ENCODE measurements at places on chromosomes 2 and 18.
A peak's percentile ranks its signal among the peaks of the same experiment; 100 is the strongest.

- DNase-seq: no peak
These were observed 10.7 kb upstream of the GBX2 start for GRCh38 chr2:236178890-236179235.

- no peak for DNase-seq
These were observed 178.2 kb downstream of the ANAPC1 start for GRCh38 chr2:111705711-111706336.

- no peak for DNase-seq
These were observed 8.6 kb downstream of the RASGRP3 start for GRCh38 chr2:33485051-33485450.

DNA sequence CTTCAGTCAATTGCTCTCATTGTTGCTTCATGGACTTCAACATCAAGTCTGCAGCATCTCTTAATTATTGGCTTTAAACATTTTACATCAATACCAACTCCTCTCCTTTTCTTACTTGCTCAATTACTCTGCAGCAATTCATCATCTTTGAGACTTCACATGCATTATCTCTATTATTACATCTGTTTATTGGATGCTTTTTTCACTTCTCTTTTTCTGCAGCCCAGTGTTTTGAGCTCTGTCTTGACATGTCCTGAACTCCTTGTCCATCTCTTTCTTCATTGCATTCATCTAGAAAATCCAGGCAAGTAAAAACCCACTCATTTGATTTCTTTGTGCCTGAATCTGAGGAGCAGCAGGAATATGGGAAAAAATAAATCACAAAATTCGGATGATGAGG, 647.9 kb downstream of the PLCL1 start:
- DNase-seq: no peak

DNA sequence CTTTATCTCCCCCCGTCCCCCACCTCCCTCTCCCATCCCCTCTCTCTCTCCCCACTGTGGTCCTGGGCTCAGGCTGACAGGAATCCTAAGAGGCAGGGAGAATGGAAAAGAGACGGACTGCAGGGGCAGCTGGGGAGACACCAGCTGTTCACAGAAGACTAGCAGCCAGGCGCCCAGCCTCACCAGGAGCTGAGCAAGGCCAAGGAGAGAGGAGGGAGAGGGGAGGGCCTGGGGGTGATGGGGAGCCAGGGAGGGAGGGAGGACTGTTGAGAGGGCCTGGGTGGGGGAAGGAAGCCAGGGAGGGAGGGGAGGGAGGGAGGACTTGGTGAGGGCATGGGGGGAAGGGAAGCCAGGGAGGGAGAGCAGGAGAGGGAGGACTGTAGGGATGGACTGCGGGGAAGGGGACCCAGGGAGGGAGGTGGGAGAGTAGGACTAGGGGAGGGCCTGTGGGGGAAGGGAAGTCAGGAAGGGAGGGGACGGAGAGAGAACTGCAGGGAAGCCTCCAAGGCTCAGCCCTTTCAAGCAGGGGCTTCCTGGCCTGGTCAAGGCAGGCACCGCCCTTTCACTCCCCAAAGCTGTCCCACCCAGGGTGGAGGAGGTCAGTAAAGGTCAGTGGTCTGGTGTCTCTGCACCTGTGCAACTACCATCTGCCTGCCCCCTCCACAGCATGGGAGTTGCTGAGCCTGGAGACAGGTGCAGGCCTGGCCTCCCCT, 517.7 kb upstream of the MYT1L start:
- no peak for DNase-seq

DNA sequence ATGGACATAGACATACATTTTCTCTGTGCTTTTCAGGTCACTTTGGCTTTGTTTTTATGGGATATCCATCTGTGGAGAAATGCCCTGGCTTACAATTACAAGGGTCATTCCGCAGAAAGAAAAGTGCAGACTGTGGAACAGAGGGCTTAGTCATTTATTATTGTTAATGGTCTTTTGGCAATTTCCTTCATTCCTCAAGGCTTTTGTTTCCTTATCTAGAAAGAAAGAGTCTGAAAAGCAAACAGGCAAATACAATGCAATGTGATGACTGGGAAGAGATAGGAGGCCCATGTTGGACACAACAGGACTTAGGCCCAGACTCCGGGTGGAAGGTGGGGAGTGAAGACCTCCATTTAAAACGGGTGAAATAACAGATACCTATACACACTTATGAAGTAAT, 129.5 kb upstream of the CAVIN2 start:
- no peak for DNase-seq

DNA sequence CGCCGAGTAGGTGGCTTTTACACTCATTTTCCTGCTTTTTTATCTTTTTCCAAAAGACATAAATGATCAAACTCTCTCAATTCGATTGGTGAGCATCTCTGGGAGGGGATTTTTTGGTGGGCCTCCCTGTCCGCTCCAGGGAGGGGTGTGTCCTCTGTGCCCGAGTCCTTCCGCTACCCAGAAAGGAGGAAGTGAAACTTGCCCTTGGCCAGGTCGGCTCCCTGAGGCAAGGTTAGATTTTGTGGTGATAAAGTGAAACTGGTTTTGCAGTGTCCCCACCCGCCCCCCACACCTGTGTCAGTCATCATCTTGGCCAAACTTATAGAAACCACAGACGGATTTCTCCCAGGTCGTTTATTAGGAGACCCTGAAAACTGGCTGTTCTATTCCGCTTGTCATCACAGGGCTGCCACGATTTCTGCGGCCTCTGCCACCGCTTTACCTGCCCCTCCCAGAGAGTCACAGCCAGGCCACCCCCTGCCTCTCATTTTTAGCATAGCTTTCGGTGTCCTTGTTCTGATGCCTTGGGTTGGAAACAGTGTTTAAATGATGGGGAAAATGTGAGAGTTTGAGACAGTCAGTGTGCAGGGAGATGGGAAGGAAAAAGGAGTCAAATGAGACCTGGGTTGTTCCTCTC, 93.6 kb downstream of the SH3BP4 start:
- DNase-seq: no peak

DNA sequence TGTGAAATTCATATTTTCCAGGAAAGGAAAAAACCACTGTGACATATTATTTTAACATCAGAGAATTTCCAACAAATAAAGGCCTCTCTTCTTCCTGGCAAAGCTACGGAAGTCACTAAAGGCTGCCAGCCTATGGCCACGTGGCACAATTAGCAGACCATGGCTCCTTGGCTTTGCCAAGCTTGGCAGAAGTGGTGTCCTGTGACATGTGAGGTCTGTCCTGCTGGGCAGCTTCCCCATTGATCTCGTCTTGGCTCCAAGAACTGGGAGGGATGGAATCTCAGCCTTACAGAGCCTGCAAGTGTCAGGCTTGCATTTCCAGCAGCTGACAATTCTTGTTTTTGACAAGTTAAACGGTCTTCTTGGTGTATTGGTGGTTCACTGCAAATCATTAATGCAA, 226.9 kb upstream of the THSD7B start:
- DNase-seq: no peak

DNA sequence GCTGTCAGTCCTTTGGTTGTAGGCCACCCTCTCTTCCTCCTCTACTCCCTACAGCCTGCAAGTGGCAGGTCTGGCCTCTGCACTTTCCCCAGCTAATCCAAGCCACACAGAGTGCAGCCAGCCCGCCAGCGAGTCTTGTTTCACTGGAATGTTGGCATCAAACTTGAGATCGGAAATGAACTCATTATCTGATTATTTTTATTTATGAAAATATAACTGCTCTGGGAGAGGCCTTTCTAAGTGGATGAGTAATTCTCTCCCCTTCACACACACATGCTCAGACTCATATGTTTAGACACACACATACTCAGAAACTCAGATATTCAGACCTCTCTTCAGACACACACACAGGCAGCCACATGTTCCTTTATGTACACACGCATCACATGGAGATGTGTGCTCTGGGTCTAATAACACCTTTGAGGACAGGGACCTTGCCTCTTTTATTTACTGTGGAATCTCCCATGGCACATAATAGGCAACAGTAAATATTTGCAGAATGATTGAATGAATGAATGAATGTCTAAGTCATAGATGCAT, 151.3 kb downstream of the ZFP36L2 start:
- peak; percentile 90 for DNase-seq

- DNase-seq: no peak
These were observed 151.8 kb upstream of the HNMT start for GRCh38 chr2:137812517-137812916.

DNA sequence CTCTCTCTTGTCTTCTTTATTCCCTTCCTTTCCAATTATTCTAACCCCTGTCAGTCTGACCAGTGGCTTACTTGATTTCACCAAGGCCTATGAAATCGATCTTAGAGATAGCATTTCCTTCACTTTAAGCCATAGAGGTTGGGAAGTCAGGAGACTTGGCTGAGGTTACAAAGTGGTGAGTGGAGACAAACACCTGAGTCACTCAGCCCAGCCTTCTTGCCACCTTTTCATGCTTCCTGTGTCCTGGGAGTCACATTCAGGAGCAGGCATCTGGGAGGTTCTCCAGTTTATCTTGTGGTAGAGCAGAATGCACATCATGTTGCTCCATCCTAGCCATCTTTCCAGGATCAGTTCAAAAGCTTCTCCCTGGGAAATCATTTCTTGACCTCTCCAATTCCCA, 59.1 kb downstream of the VSNL1 start:
- no peak for DNase-seq

DNA sequence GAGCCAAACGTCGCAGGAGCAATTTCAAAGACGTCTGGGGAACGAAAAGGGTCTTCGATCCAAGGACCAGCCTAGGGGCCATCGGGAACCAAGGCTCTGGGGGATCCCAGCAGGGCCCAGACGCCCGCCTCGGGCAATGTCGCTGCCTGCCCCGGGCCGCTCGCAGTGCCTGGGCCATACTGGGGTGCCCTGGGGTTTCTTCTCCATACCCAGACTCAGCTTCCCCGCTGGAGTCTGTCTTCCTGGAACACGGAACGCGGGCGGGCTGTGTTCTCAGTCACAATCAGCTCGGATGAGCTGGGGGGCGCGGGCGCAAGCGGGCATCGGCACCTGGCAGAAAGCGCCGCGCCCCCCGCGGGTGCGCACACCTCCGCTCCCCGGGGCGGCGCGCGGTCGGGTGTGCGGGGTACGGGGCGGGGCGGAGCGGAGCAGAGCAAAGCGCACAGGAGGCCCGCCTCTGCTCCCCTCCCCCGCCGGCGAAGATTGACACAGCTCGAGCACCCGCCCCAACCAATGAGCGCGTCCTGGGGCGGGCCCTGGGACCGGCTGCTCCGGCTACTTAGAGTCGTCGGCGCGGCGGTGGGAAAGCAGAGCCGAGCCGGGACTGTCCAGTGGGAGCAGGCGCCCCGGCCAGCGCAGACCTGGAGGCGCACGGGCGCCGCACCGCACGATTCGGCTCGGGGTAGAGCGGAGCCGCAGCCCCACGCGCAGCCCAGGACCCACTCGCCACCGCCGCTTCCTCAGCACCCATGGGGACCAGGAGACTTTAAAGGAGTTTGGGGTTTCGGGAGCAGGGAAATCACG, at the start of gene LRATD1:
LRATD1 (plus strand) TSS at position 585 of the 804 bp plus-strand sequence. CDS start 1,263 bp downstream, outside the sequence.
- peak; percentile 32 for DNase-seq

DNA sequence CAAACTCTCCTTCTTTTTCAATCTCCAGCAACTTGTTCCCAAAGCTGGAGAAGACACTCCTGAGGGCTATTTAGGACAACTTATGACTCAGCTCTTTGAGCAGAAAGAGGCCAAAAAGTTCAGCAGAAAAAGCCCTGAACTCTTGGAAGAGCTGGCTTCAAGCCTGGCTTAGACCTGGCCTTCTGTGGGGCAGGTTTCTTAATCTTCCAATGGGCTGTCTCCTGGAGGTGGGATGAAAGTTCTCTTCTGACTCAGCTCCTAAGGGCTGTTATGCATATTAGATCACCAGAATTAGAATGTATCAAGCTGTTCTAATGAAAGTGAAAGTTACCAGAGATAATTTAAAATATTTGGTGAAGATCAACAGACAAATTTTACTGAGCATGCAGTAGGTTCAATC, 129.4 kb downstream of the RAD51AP2 start:
- no peak for DNase-seq

DNA sequence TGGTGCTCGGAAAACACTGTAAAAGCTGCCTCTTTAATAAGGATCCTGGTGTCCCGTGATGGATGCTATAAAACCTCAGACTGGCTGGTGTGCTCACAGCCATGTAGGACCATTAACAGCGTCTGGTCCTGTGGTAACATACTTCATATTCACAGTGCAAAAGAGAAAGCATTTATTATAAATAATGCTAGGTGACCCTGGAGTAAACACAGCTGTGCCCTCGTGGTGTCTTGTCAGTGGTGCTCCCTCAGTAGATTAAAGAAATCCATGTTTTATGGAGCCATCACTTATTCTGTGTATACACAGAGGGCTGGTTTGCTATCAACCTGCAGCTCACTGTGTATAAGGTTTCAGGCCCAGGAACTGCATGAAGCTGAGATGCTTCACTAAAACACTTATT, 106.9 kb downstream of the CDK15 start:
- DNase-seq: no peak

- no peak for DNase-seq
These were observed 75.3 kb downstream of the PTPRM start for GRCh38 chr18:7642331-7642890.

- DNase-seq: no peak
These were observed 384.6 kb downstream of the NRXN1 start for GRCh38 chr2:50647381-50647780.

DNA sequence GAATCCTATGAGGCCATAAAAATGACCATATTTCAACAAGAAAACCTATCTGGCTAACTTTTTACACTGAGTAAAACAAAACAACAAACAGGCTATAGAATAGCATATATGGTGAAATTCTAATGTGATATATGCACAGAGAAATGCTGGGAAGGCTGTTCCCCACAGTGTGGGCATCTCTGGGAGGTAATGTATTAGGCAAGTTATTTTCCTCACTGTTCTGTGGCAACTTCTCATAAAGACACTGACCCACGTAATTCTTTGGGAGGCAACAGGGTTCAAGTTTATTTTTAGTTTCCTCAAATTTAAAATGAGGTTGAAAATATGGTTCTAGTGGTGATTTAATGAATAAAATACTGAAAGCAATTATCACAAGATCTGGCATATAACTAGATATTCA, 46.7 kb downstream of the RNU4ATAC start:
- no peak for DNase-seq

- no peak for DNase-seq
These were observed 40.0 kb upstream of the GLS start for GRCh38 chr2:190840569-190841172.

DNA sequence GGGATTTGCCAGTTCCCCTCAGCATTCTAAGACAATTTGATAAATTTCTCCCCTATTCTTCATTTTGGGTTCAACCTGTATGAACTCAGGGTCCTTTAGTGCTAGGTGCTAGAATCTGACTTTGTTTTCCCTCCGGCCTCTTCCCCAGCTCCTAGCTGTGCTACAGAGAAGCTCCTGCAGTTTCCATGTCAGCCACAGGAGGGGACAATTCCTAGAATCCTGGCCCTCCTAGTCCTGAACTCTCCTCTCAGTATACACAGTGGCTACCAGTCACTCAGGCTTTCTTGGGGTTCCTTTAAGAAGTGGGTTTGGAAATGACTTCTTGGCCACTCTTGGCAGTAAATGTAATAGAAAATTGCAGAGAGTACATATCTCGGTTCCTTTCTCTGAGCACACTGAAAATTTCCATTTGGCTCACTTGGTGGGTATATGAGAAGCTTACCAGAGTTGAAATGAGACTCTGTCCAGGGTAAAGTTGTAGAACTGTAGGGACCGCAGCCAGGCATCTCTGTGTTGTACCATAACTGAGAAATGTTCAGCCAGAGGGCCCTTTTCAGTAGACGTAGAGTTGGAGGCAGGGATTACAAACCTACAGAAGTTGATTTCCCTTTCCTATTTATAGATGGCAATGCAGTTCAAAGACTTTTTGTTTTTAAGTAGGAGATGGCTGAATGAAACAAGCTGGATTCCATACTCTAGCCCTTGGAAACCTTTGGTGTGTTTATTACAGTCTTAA, 5.0 kb upstream of the CHST10 start:
- no peak for DNase-seq
